ENCODE measurements at places on chromosomes 3 and 15.
A peak's percentile ranks its signal among the peaks of the same experiment; 100 is the strongest.

GRCh38 chr3:126537730-126538281, 13.9 kb downstream of the CHST13 start:
- no peak for DNase-seq

- no peak for DNase-seq
These were observed 8.5 kb downstream of the IREB2 start for GRCh38 chr15:78446551-78446950.

DNA sequence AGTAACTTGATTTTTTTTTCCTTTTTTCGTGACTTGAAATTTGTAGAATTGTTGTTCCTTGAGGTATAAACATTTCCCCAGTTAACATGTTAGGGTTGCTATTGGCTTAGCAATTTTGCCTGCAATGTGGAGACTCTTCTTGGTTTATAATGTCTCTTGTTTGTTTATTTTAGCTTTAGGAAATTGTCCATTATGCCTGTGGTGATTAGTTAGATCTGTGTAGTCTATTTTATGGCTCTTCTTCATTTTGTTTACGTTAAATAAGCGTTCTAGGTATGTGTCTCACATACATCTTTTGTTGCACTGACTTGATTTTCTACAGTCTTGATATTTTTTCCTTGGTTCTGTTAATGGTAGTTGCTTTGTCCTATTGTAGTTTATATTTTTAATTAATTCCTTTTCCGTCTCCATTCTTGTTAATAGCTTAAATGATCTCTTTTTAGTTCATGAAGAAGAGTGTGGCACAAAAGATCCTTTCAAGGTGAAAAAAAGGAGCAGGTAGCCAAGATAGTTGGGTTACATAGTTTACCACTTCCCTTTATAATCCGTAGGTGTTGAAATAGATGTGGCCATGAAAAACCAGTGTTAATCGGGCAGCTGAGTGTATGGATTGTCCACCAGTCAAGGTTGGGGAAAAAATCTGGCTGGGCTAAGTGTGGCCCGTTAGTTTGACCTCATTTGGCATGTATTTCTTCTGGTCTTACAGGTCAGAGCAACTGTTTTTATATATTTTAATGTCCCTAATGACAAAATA, 12.1 kb downstream of the IQGAP1 start:
- no peak for DNase-seq

- DNase-seq, result no peak
These were observed 116.6 kb upstream of the TLE3 start for GRCh38 chr15:70214276-70214675.

- no peak for DNase-seq
These were observed 80.5 kb downstream of the TOP2B start for GRCh38 chr3:25584011-25584789.

GRCh38 chr15:42672444-42672843, 64.5 kb downstream of the CDAN1 start:
- no peak for DNase-seq

DNA sequence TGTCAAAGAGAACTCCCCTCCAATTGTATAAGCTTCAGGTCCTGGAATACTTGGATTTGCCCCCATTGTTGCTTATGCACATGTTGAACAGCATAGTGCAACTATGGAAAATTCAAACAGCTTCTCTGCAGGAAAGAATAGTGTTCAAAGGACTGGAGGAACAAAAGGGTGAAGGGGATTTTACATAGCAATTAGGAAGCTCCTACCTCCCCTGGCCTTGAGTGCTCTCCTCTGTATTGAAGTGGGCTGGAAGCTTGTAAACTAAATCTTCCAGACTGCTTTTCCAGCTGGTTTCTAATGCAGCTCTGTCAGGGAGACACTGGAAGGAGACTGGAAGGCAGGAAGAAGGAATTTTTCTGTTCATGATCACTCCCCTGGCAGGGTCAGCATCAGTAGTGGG, 7.2 kb upstream of the ELP6 start:
- DNase-seq, result peak; percentile 0

DNA sequence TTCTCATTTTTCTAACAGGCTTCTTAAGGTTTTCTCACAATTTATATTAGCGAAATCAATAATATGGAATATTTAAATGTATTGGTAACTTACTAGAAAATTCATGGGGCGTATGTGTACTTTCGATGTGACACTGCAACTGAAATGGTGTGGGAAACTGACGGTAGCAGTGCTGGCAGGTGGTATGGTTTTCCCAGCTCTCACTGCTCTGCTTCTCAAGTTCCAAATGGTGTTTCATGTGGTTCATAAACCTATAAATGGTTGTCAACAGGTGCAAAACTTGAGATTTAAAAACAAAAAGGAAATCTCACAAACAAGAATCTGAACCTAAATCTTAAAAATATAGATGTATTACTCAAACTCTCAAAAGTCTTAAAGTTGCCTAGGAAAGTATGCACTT, 54.7 kb downstream of the ZNF280D start:
- no peak for DNase-seq

DNA sequence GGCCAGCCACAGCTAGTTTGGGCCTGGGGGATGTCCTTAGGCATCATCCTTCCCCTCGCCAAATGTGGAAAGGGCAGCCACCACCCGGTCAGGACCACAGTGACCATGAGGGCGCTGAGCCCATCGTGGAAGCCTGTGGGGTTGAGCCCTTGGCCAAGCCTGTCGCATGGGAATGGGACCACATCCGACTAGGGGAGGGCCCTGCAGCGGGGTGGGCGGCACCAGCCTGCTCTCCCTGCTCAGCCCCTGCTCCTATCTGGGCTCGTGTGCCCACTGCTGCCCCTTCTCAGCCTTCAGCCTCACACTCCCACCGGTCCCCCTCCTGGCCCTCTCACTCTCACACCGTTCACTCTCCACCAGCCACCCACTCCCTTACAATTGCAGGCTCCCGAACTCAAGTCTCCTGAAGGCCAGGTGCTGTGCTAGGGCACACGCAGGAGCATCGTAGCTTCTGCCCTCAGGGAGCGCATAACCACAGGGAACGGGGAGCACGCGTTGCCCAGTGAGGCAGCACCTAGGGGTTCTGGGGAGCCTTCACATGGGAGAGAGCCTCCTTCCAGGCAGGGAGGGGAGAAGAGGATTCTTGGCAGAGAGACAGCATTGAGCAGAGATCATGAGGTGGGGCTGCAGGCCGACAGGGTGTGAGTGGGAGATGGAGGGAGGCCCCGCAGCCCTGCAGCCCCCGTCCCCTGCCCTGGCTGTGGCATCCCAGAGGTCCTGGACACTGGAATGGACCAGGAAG, 26.1 kb downstream of the LOXL1 start:
- no peak for DNase-seq

- DNase-seq, result no peak
These were observed 147.0 kb upstream of the VEPH1 start for GRCh38 chr3:157650172-157650571.

DNA sequence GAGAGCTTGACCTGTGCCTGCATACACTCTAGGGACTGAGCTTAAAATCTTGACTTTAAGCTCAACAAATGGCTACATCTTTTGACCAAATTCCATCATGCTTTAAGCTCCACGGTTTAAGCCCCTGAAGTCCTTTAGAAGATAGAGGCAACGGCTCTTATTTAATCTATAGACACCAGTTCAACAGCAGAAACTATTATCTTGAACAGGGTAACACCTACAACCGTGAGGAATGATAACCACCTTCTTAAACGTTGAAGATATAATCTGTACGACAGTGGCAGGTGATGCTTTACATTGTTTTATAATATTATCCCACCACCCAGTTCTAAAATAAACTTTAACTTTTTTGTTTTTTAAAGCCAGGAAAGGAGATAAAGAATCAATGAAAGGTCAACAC, 1007.8 kb downstream of the FHIT start:
- no peak for DNase-seq

- no peak for DNase-seq
These were observed 648 bp downstream of the AMIGO3 start for GRCh38 chr3:49718858-49719213.

DNA sequence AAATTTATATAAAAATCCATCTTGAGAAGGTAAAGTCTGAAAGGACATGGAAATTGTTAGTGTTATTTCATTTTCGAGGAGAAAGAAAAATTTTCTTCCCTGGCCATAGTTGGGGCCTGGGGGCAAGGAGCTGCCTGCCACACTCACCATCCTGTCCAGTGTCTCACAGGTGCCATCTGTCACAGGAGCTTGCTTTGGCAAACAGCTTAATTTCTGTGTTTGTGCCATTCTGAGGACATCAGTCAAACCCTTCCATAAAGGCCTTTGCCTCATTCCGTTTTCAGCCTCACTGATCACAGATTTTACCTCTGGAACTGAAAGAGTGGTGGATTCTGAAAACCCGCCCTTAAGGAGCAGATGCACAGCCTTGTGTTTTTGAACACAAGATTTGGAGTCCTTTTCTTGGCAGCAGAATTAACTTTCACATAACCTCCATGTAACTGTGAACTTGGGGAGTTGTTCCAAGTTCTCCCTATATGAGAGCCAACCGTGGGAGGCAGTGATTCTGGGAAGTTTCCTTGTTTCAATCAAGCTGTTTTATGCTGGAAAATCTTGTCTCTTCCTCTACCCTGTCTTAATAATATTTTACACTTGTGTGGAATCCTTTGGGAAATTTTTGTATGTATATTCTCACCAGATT, 254.7 kb downstream of the CACNA2D3 start:
- no peak for DNase-seq

DNA sequence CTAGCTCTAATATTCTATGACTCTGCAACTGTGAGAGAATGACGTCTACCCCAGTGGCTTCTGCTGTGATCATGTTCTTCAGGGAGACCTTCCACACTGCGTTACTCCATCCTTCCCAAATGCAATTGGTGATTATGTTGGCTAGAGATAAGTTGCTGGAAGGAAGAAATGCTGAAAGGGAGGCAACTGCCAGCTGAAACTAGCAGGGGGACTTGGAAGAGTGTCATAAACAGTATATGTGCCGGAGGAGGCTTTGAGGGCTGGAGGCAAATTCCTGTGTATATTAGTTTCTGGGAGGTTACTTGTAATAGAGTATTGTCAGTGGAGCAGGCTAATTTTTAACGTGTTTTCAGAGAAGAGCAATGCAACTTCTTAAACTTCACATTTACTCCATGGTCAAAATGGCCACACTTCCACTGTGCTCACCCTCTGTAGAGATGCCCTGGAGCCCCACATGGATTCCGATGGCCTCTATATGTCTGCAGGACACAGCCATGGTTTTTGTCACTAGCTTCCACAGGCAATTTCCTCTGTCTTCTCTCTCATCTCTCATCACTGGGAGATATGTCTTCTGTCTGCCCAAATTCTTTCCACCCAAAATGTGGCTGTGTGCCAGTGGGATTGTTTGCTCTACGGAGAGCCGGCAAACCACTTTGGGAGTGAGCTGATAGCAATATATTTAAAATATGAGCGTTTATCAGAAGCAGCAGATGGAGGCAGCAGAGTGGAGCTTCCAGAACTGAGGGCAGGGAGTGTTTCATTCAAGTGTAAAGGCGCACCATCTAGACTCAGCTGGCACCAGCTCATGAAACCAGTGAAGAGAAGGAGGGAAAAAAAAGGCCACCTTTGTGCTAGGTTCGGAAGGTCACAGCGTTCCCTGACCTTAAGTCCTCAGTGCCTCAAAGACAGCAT, 13.3 kb upstream of the CD47 start:
- DNase-seq, result peak; percentile 59

DNA sequence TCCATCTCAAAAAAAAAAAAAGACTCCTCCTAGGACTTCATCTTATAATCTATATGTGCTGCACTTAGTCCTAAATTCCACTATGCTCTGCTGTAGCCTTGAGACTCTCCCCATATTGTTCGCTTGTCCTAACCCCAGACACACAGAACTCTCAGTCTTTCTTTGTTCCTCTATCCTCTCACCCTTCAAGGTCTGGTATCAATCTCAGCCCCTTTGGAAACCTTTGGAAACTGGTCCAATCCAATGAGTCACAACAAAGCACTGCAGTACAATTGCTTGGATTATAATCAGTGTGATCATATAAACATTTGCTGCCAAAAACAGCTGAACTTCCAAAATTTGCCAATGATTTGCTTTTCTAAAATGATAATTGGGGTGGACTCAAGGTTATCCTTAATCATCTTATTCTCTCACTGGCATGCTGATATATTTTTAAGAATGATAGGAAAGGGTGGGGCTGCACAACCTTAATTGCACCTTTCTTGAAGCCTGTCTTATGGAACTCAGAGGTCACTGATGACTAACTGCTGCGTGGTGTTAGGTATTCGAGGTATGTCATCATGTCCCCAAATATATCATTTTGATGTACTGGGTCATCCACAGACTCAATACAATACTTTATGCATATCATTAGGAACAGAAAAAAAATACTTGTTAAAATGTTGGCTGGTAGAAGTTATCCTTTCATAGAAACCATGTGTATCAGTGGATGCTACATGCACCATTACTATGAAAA, 756.7 kb downstream of the NR2F2 start:
- DNase-seq, result no peak

DNA sequence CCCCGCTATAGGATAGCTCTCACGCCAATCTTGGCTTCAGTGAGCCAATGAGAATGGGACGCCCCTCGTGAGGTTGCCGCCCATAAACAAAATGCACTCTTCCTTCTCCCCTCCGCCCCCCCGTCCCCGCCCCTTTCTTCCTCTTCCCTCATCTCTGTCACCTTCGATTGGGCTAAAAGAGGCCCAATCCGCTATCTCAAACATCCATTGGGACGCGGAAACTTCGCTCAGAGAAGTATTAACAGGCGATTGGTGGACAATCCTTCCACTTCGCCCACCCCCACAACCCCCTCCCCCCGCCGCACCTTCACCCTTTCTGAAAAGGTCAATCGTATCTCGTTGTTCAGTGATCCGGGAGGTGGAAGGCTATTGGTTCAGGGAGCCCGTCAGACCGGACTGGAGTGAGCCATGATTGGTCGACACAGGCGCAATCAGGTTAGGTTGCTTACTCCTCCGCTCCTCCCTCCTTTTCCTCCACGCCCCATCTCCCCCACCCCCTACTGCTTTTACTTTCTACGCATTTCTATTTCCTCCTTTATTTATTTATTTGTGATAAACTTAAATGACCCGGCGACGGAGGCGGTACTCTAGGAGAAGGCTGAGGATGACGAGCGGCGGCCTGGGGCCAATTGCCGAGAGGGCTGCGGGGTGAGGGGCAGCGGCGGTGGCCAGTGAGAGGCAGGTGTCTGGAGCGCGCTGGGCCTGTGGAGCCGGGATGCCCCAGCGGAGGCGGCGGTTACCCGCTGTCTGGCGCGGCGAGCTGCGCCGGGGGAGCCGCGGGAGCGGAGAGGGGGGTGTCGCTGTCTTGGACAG, 447 bp upstream of the ZBTB20 start:
- DNase-seq, result peak; percentile 100

- DNase-seq, result no peak
These were observed 16.1 kb upstream of the CACNA1D start for GRCh38 chr3:53478166-53478830.
